ENCODE measurements at places on chromosomes 2 and 18. TPM values are rescaled to one million over a fixed set of nuclear protein-coding genes. Genes with fewer than 3 reads are reported as not detected.
A peak's percentile ranks its signal among the peaks of the same experiment; 100 is the strongest.

CCDC88A gene
- polyA plus RNA-seq: 8.9 TPM

MARCO gene
- polyA plus RNA-seq: not detected

AMER3 gene
- polyA plus RNA-seq: not detected

DNA sequence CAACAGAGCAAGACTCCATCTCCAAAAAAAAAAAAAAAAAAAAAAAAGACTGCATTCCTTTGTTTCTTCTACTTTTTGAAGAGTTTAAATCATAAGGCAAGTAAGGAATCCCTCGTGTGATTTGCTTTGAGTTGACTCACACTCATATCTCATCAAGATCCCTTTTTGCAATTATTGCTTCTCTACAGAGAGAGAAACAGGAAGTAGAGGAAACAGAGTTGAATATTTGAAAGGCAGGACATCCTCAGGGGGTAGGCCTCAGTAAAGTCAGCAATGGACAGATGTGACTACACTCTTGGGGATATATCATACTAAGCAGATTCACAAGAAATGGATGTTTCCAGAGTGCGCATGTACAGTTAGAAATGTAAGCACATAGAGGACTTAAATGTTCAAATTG, 11.2 kb upstream of the EFR3B start:
- DNase-seq: no peak

DNA sequence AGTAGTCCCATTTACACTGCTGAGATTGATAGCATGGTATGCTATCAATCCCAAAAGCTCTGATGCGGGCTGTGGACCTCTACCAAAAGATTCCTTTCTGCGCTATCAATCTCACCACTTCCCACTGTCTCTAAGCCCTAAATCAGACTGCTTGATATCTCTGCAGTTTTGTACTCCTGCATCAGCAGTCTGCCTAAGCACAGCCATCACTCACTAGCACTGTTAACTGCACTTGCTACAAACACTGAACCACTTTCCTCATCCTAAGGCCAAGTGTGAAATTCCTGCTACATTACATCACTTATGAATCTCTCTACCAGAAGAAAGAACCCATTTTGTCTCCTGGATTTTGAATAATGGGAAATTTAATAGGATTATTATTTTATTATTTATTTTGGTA, 237.0 kb downstream of the HNMT start:
- DNase-seq: no peak

DNA sequence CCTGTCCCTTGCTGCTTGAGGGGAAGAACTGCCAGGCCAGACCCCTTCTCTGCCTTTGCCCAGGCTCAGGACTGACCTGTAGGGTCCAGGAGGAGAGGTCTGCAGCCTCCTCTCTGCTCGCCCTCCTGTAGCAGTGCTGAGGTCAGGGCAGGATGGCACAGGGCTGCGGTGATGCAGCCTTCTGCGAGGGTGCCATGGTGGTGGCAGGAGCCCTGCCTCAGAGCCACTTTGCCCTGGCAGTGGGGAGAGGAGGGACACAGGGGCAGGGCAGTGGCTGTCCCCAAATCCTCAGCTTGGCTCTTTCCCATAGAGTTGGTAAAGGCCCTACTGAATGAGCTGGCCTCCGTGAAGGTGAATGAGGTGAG, 884 bp downstream of the PROM2 start:
- DNase-seq: no peak

- DNase-seq: no peak
Observed at GRCh38 chr2:5021136-5021535, 671.0 kb upstream of the SOX11 start.

DNA sequence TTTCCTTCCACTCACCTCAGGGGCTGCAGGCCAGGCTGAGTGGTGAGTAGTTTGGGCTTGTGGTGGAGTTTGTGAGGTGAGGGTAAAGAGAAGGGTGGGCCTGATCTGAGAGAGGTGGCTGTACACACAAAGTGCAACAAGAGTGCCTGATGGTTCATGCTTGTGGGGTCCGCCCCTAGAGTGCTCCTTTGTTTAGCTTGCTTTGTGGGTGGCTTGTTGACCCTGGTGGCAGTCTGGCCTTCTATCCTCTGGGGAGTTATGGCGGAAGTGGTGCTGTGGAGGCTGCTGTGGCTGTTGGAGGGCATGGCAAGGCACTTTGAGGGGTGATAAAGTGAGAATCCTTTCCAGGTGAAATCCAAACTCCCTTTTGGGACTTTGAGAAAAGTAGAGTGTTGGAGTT, 10.6 kb downstream of the UBE2F start:
- DNase-seq: no peak

- DNase-seq: no peak
Observed at GRCh38 chr2:220259662-220260061, 632.2 kb downstream of the SLC4A3 start.

DNA sequence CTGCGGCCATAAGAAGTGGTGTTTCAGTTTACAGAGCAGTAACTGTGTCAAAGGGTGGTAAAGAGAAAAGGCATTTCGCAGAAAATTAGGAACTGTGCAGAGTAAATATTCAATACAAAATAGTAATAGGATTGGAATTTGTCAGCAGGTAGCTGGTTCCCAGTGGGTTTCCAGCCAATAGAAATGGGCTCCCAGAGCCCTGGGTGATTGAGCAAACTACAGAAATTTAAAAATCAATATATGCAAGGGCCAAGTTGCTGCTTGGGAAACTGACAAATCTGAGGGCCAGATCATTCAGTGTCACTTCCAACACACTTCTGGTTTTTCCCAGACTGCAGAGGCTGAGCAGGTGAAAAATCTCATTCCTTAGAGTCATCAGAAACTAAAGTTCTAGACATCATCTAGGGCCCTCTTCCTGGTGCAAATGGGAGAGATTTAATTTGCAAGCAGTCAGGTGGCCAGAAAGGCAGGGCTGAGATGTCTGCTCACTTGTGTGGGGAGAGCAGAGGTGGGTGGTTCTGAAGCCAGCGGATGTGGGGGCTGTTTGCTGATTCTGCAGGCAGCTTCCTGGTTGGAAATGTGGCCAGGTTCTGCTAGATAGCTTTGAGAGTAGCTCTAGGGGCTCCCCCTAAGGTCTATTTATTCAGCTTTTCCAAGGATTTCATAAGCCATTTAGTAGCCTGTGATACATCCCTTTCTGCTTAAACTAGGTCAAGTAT, 182.4 kb downstream of the NCK2 start:
- DNase-seq: peak; percentile 61

GRCh38 chr2:134142341-134142738, 111.5 kb upstream of the MGAT5 start:
- DNase-seq: no peak

GRCh38 chr2:46816846-46817726, 98.5 kb downstream of the MCFD2 start:
- DNase-seq: no peak

- no peak for DNase-seq
Observed at GRCh38 chr2:43004879-43005244, 212.5 kb upstream of the HAAO start.

- DNase-seq: no peak
Observed at GRCh38 chr2:165953306-165953654, 296 bp downstream of the TTC21B start.

GRCh38 chr18:77127769-77128671, 4.6 kb downstream of the MBP start:
- peak; percentile 58 for DNase-seq

- DNase-seq: no peak
Observed at GRCh38 chr2:186255823-186256222, 230.2 kb upstream of the ZC3H15 start.

DNA sequence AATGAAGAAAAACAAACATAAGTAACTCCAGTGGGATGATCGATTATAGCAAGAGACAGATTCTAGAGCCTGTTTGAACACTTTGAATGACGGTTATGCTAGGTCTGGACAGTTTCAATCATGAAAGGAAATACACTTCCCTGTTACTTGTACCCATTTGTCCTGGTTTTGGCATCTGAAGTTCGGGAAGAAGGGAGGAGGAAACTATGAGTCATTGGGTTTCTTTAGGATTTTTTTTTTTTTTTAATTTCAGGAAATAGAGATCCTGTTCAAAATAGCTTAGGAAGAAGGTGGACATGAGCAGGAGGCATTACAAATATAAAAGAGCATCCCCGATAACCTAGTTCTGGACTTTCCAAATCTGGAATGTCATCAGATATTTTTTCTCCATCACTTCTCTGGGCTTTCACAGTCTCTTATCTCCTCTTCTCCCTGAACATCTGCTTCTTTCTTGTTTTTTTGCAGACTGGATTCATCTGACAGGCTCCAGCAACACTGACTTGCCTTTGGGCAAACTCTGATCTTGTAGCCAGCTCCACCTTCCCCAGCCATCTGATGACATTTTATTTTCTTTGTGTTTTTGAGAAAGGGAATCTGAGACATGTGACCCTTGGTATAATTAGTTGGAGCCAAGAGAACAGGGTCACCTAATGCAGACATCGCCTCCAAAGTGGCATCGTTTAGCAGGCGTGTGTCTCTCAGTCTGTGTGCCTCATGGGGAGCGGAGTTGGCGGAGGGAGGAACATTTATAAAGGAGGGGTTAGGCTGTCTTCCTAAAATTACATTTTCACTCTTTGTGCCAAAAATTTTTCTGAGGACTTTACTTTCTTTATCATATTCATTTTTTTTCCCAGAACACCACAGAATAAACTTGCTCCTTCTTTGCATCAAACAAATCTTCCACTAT, 195.3 kb upstream of the EPHA4 start:
- no peak for DNase-seq

- DNase-seq: no peak
Observed at GRCh38 chr2:19648583-19648982, 253.2 kb downstream of the TTC32 start.

DNA sequence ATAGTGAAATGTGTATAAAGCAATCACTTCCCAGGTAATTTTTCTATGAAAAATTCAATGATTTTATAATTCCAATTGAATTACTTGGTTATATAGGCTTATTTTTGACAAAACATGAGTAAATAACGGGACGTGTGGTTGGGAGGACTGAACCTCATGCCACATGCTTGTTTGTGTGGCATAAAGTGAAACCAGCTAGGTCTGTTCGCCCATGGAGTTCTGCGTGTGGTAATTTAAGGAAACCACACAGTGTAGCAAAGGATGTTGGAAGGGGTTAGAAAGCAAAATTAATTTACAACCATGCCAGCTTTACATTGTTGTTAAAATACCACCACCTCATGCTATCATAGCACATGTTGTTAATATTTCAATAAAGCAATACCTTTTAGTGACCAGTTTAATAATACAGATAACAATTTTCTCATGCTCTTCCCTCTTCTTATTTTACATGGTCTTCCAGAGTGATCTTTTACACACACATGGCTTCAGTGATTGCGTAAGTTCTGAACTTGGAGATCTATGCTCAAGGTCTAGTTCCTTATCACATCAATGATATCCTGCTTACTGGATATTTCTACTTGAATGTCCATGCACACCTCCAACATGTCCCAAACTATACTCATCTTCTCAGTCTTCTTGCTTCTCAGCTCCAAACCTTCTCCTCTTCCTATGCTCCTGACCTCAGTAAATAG, 156.4 kb upstream of the ITGA4 start:
- peak; percentile 79 for DNase-seq

DNA sequence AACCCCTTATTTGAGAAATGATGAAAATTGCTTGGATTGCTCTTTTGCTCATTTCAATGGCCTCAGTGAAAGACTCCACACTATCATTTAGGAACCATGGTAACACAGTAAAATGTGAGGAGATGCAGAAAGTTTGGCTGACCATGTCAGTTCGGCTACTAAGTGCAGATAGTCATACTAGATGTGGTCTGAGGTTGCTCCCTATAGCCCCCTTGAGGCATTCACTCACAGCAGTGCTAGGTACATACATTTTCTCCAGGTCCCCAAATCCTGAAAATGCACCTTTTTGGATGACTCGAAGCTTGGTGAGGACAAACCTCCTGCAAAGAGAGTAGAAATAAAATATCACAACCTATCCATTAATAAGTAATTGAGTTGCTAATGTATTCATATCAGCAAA, 86.3 kb downstream of the FSHR start:
- no peak for DNase-seq
